CD4-positive, CD25-positive, alpha-beta regulatory T cell (primary cell): ENCODE measurements at places on chromosomes 13 and 19. TPM values are rescaled to one million over a fixed set of nuclear protein-coding genes. Genes with fewer than 3 reads are reported as not detected.

The KCNN4 gene
- 56.1 TPM for total RNA-seq

DNA sequence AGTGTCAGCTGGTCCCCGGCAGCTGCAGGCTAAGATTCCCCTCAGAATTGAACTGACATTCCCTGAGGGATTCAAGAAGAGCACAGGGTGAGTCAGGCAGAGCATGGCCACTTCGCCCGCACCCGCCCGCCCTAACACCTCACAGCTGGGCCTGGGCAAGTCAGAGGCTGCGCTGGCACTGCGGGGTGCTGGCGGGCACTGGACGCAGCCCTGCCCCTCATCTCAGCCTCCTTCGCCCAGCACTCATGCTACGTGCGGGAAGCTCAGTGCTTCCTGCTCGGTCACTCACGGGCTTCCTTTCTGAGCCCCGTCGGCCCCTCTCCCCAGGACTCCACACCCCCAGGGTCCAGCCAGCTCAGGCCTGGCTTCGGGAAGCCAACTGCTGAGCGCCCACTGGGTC lies 56.9 kb downstream of the MLLT1 start:
- no peak for DNase-seq

DNA sequence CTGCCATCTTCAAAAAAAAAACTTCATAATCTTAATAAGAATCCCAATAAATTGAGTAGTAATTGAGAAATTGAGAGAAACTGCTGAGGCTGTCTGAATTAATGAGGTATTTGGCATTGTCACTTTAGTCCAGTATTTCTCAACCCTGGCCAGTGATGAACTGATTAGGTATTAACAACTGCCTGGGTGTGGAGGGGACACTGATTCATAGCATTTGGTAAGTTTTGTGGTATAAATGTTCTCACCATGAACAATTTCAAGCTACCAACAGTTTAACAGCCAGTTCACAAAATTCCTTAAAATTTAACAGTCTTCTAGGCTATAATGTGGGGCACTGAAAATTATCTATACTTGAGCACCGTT lies 18.3 kb downstream of the GPC6 start:
- no peak for DNase-seq

The FCAR gene
- total RNA-seq, result not detected

The SOX21 gene
- not detected for total RNA-seq

The PBX4 gene
- 85.3 TPM for total RNA-seq
